ENCODE measurements at places on chromosomes 5 and 9.

DNA sequence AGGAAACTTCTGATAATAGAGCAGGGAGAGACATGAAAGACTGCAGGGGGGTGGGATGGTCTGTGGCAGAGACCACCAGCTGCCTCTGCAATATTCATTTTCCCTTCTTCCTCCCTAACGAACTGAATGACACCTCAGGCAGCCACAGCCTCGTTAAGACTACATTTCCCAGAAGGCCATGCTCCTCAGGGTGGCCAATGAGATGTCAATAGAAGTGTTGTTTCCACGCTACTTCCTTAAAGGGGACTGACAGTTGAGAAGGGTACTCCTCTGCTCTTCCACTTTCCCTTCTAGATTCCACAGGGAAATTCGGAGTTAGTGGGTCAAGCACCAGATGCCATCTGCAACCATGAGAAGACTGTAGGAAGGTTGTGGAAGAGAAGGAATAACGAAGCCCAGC, 52.0 kb upstream of the DAPK1 start:
- DNase-seq: peak; percentile 60

DNA sequence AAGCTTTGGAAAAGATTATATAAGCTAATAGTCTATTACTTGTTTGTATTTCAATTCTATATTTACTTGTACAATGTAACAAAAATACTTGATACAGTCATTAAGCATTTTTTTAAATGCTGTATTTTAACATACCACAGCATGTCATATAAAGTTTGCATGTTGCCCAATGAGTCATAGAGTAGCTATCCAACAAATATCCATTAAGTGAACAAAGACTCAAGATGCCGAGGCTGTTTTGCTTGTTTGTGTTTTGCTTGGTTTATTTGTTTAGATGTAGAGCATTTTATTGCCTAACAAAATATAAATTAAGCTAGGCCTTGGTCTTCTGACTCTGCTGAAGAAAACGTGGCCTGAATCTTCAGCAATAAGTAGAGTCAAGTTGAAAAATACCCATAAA, 1584.3 kb upstream of the NUDT12 start:
- DNase-seq: no peak

DNA sequence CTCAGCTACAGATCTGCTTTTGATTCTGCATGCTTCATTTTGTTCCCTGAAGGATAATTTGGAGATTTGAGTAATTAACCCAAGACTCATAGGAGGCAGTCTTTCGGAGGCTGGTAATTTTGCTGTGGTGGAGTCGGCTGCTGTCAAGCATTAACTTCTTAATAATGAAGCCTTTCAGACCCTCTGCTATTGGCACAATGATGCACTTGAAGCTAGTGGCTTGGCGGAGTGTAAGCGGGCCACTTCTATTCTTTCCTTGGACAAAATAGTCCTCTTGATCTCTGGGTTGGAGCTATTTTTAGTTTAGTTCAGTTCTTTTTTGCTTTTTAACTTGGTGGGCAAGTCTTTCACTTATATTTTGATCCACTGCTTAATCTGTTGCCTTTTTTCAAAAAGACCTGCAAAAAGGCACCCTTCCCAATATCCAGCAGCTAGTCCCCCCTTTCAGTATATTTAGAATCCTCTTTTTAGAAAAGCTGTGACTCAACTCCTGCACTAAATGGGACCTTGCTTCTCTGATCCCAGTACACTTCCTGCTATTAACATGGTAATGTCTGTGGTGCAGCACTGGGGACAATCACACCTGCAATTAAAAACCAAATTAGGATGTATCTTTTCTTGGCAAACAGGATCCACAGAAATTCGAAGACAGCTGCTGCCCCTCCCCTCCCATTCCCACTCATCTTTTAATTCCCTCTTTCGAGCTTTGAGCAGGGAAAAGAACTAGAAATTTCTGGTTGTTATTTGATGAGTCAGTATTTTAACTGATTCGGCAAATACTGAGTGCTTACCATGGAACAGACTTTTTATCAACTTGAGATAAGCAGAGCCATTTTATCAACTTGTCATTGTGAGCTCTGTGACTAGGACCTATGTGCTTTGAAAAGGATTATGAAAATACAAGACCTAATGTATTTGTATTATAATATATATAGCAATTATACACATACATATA, 169.4 kb upstream of the ANKRD55 start:
- no peak for DNase-seq

GRCh38 chr9:28342815-28343338, 769.6 kb upstream of the C9orf72 start:
- DNase-seq: no peak

- DNase-seq: no peak
Measured at GRCh38 chr9:115162946-115163345, 45.0 kb upstream of the TNC start.

DNA sequence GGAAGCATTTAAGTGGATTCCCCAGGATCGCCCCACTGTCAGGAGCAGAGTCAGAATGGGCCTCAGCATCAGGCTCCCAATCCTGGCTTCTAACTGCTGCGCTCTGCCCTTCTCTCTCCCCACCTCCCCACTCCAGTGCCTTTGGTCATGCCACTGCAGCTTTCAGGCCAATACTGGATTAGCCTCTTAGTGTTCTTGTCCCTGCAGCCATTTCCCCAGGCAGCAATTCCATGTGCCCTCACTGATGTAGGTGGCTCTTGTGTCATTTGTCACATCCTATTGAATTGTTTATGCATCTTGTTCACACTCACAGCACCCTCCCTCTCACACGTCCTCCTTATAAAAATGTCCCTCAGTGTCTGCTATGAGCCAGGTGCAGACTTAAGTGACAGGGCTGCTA, 544.2 kb upstream of the DAP start:
- no peak for DNase-seq

DNA sequence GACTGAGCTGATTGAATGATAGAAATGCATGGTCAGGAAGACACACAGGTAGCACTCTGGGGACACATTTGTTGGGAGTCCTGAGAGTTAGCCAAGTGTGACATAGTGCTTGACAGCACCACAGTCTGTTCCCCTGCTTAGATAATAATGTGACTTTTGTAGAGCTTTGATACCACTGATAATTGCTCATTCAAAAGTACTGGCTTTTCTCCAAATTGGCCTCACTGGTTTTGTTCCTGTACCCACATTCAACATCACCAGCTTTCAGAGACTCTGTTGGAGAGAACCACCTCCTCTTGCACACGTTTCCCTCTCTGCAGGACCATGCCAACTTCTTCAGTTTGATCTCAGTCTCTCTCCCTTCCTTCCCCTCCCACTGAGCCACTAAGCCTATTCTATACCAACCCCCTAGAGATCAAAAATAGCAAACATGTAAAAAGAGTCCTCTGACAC, 52.5 kb upstream of the IL7R start:
- DNase-seq: no peak

GRCh38 chr9:92770360-92770995, 5.8 kb upstream of the BICD2 start:
- no peak for DNase-seq

Data from A549 (cell line).